ENCODE measurements at places on chromosomes 6 and 20.

DNA sequence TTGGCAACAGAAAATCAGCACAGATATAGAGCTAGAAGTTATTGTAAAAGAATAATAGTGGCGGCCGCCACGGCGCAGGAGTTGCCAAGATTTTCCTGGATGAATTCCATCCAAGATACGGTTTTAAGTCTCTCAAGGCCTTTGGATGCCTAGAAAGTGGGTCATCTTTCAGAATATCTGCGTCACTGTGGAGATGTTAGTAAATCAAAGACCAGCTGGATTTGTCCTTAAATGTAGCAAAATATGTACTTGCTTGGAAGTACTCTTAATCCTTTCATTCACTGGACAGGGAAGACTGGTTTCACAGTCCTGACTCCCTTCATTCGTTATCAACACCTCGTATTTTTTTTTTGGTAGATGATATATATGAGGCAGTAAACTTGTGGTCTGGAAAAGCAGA, 83.0 kb downstream of the SLC22A3 start:
- no peak for DNase-seq

DNA sequence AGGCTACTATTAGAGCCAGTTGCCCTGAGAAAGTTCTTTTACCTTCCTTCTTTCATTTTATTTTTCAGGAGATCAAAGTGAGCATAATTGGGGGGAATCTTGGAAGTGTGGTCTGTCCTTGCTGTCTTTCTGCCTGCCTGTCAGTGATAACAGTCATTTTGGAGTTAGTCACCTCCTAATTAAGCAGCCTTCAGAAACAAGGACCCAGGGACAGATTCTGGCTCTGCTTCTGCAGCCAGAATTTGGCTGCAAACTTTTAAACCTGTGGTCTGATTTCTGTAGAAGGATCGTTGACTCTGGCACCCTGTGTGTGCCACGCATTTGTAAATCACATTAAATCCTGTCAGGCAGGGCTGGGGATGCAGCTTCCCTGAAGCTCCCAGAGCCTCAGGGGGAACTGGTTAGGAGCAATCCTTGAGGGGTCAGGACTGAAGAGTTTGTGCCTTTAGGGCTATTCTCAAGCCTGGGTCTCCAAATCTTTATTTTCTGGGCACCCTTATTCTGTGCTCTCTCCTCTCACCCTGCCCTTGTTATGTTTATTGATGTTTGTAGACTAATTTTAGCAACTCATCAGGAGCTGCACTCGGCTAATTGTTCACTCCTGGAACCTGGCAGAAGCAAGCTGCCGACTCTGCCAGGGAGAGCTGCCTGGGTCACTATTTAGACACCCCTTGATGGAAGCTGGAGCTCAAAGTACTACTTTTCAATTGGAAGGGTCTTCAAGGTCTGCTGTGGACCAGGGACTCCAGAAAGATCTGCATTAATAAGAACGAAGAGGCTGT, 6.8 kb downstream of the NOX3 start:
- DNase-seq: no peak

DNA sequence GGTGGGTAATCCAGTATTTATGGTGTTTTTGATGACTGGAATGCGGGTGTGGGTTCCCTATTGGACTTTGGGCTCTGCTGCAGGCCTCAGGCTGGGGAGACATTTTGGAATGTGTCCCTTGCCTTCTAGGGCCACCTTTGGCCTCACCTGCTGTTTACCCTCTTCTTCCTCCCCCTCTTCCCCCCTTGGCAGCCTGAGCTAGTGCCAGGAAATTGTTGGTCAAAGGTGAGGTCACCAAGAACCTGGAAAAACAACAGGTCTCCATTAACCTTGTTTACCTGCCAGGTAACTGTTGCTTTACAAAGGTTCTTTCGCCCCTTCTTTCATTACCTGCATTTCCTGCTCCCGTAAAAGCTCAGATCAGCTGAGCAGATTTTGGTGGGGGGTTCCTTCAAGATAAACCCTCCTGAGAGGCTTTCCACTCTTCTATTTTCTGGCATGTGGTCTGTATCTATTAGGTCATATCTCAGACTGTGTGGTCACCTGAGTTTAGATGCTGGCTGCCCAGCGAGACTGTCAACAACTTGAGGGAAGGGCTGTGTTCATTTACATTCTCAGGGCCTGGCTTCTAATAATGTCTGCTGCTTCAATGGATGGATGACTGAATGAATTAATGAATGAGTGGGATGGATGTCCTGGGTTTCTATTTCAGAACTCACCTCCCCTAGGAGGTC, 34.7 kb downstream of the VEGFA start:
- DNase-seq: no peak

DNA sequence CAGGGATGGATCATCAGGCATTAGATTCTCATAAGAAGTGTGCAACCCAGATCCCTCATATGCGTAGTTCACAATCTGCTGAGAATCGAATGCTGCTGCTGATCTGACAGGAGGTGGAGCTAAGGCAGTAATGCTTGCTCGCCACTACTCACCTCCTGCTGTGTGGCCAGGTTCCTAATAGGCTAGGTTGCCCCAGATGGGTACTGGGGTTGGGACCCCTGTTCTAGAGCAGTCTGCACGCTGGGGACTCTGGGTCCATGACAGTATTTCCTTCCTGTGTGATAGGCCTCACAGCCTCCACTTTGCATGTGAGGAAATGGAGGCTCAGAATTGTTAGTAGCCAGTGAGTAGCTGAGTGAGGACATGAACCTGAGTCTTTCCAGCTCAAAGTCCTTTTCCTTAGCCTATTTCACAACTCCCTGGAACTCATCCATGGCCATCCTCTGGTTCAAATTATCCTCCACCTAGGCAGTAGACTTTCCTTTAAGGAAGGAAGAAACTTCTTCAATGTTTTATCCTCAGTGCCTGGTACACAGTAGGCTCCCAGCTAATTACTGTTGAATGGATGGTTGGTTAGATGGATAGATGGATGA, 117.2 kb downstream of the SYCP2 start:
- DNase-seq: peak; percentile 44

DNA sequence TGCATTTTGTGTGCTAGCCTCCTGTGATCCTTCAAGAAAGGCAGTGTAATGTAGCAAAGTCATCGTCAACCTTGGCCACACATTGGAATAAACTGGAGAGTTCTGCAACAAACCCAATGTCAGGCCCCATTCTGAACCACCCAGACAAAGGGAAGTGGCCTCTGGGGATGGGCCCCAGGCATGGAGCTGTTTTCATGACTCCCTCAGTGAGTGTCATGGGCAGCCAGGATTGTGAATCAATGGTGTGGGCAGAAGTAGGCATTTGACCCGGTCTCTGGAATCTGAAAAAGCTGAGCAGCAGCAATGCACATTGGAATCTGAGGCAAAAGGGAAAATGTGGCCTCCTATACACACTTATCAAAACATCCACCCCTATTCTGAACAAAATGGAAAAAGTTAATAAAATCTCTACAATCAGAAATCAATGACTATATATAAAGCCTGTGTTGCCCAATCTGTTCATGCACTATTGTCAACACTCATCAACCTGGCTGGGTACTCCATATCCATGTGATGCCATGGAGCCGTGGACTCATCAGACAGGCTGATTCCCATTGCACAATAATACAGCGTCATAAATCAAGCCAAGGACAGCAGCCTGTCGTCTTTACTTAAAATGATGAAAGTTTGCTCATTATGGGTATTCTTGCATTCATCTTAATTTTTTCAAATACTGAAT, 134.9 kb upstream of the STMND1 start:
- no peak for DNase-seq

DNA sequence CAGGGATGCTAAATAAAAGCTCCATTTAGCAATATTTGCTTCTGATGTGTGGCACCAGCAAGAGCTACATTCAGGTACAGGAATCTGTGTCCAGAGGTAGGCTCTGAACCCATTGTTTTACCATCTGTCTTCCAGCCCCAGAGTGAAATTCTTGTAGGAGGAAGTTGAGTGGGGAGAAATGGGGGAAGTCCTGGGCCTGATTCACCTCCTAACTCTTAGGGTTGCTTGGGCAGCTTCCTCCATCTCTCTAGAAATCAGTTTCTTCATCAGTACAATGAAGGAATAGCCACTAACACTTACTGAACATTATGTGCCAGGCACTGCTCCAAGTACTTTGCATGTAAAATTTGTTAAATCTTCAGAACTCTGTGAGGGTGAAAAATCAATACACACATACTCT, 35.1 kb upstream of the TSPYL1 start:
- no peak for DNase-seq

DNA sequence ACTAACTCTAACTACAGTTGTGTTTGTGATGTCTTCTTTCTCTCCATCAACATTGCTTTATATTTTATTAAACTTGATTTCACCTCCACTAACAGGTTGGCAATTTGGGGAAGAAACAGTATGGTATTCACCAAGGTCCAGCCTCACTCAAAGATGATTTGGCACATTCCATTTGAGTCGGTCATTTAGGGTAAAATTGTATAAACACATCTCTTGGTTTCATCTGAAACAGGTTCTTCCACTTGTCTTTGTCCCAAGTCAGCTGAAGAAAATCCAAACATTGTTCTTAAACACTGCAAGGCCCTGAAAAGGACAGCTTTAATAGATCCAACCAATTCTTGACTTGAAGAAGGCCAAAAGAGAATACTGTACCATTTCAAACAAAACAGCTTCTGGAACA, 104.9 kb upstream of the NT5E start:
- no peak for DNase-seq

DNA sequence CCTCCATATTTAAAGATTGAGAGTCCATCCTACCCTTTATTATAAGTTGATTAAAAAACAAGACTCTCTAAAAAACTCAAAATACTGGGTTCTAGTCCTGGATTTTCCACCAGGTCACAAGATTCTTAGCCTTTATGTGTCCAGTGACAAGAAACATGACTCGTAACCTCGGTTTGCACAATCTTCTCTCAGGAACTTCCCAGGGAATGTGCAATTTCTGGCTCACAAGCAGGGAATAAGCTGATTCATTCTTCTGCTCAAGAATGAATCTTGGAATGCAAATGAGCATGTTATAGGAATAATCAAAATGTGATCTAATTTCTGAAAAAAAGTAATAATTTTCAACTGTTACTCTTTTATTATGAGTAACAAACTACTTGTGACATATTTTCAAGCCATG, 45.1 kb downstream of the OGFRL1 start:
- DNase-seq: no peak

DNA sequence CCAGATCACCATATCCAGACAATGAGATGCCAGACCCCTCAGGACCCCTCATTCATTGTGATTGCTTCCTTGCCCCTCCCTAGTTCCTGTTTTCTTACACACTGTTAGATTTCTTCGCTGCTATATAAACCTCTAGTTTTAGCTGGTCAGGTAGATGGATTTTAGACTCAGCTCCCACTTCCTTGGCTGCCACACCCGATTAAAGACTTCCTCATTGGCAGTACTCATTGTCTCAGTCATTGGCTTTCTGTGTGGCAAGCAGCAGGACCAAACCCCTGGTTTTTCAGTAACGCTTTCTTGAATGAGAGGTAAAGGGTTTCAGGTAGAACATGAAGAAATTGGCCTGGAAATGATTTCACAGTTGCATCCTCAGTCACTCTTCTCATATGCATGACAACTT, 47.9 kb downstream of the QRSL1 start:
- DNase-seq: no peak

DNA sequence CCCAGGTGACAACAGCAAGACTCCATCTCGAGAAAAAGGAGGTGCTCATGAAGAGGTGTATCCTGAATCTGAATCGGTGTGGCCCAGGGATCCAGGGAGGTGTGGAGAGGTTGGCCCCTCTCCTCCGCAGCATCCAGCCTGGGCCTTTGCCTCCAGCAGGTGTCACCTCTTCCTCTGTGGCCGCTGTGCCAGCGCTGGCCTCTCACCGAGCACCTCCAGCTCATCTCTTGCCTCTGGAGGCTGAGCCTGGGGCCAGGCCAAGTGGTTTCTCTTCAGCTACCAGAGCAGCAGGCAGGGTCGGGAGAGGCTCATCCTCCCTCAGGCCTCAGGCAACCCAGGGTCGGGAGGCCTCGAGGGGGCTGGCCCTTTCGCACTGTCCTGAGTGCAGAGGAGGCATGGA, 1.2 kb upstream of the COL20A1 start:
- no peak for DNase-seq

GRCh38 chr6:14107711-14108494, 9.7 kb upstream of the CD83 start:
- no peak for DNase-seq

- no peak for DNase-seq
These were observed 207.3 kb downstream of the GMDS start for GRCh38 chr6:2038092-2038491.
